Tongue (tissue), 3 donors: ENCODE measurements at places on chromosomes 4 and X.
A peak's percentile ranks its signal among the peaks of the same experiment; 100 is the strongest.

- no peak for DNase-seq
Measured at GRCh38 chr4:115969756-115970155, 856.3 kb upstream of the NDST4 start.

DNA sequence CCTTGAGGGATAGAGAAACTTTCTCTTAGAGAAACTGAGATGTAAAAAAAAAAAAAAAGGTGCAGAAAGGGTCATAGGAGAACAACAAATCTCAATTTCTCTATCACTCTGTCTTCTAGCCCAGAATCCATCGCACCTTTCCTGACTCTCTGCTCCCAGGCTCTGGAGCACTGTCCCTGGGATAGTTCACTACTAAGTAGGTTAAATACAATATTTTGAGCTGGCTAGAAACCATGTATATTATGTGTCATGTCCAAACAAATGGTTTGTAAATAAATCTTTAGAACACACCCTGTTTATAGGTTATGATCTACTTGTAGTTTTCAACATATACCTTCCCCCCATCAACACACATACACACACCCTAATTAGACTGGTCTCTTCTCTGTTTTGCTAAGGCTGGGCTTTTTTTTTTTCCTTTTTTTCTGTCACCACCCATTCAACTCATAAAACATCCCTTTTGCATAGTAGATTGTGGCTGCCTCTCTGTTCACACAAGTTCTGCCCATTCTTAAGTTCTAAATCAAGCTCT is 124.4 kb downstream of the KLHL13 start:
- no peak for DNase-seq

DNA sequence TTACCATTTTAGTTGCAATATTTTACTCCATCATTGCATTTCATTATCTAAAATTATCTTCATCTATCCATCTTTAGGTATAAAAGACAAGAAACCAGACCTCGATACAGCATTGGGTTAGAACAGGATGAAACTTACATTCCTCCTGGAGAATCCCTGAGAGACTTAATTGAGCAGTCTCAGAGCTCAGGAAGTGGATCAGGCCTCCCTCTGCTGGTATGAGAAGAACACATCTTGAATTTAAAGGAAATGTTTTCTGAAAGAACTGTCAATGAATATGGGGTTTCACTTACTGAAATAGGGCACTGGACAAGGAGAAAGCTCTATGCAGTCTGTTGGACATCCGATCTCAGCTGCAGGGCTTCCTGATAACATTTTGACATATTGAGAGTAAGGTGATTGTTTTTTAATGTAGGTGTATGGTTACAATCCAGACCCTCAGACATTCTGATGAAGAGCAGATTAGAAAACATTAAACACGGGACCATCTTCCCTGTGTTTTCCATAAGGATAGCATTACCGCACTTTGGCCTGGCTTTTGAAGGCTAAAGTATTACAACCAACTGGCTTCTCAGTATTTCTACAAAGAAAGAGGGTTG is 367.2 kb downstream of the BMPR1B start:
- peak; percentile 75 for DNase-seq

DNA sequence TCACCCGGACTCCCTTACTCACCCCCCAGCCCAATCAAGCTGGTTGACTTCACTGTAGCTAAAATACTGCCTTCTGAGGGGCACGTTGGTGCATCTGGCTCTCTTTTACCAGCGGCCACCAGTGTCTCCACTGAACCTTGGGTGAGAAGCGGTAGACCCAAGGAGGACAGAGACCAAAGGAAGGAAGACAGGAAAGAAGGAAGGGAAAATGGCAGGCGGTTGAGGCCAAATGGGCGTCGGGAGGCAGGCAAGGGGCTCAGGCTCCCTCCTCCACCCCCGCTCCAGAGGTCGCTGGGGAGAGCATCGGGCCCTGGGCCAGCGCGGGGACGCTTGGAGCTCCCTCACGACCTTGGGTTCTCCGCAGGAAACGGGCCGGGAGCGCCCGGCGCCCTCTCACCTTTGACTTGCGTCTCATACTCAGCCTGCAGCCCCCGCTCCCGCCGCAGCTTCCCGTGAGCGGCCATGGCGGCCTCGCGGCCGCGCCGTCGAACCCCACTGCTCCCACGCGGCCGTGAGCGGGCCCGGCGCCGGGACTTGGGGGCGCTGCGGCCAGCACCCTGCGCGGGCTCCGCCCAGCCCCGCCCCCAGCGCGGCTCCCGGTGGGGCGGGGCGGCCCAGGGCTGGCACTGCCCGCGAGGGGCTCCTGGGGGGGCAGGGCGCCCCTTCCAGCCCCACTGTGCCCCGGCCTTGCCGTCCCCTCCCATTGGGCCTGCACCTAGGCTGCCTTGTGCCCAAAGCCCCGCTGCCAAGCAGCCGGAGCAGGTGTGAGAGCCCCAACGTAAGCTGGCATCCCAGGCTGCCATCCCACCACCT is at the start of gene ARHGAP4:
ARHGAP4 (minus strand) TSS at position 526 of the 813 bp plus-strand sequence; CDS start at position 464, 62 bp downstream.
- DNase-seq = no peak

DNA sequence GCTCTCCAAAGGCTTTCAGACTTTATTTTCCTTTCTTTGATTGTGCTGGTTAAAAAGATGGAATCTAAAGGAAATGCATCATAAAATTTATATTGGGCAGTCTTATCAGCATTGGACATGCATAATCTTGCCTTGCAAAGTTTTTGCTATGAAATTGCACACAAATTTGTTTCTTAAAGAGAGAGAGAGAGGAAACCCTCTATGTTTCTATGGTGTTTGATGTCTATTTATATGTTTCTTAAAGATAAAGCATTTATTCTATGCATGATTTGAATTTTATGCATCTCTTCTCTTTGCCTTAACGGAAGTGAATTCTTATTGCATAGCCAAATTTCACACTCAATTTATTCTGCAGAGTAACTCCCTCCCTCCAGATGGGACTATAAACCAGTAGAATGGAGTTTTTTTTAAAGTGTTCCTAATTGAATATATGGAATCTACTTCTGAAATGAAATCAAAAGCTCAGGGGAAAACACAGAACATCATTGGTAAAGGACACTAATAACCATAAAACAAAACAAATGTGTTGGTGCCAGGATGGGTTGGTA is 83.5 kb upstream of the PPARGC1A start:
- no peak for DNase-seq

- peak; percentile 83 for DNase-seq
Measured at GRCh38 chr4:149291463-149291862, 524.2 kb downstream of the IQCM start.
